ENCODE measurements at places on chromosomes 2 and 18.

- no peaks in the 10 kb centered on the region for H3K27me3 ChIP-seq
- DNase-seq: no peak
- H3K4me3 ChIP-seq: no peak overlapping the region
- H3K27ac ChIP-seq: no peak overlapping the region
These were observed 336.5 kb upstream of the SLC39A10 start for GRCh38 chr2:195320413-195320973.

DNA sequence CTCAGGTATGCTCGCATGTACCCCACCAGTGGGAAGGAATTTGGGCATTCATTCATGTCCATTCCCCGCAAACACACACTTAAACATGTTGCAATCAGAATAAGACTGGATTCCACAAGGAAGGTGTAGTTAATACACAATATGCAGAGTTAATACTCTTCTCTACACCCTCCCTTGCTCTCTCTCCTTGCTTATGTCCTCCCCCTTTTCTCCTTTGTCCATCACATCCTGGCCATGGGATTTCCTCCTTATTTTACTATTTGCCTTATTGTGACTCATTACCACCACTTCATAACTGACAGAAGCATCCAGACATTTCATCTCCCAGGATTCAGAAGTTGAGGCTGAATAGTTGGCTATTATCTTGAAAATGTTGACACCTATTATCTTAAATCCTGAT, 473.8 kb upstream of the SPHKAP start:
- no peak overlapping the region for H3K4me3 ChIP-seq
- H3K27ac ChIP-seq: no peak overlapping the region
- DNase-seq: no peak
- H3K36me3 ChIP-seq: no peaks in the 10 kb centered on the region
- H3K27me3 ChIP-seq: no peaks in the 10 kb centered on the region
- peaks cover 3% of the 10 kb centered on the region for H3K4me1 ChIP-seq

GRCh38 chr2:238388794-238389193, 37.9 kb upstream of the ASB1 start:
- no peak overlapping the region for H3K27ac ChIP-seq
- H3K36me3 ChIP-seq: no peaks in the 10 kb centered on the region
- no peak overlapping the region for H3K4me3 ChIP-seq
- no peak for DNase-seq
- no peaks in the 10 kb centered on the region for H3K4me1 ChIP-seq
- H3K27me3 ChIP-seq: no peaks in the 10 kb centered on the region

DNA sequence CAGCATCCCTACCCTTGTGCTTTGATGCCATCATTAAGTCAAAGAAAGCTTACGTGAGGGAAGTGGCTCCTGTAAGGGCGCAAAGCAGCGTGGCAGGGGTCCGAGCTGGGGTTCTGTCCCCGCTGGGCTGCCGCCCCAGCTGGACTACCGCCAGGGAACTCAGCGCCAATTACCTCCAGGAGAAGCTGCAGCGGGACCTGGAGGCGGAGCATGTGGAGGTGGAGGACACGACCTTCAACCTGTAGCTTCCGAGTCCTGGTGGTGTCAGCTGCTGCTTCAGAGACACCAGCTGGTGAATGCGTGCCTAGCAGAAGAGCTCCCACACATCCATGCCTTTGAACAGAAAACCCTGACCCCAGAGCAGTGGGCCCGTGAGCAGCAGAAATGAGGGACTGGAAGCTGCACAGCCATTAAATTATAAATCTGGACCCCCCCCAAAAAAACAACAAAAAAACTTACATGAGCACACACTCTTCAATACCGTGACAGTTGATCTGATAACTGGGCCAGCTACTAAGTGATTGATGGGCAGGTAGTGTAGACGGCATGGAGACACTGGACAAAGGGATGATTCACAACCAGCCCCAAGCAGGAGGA, 20.1 kb upstream of the YES1 start:
- no peak overlapping the region for H3K4me3 ChIP-seq
- no peaks in the 10 kb centered on the region for H3K4me1 ChIP-seq
- no peak overlapping the region for H3K27ac ChIP-seq
- peak; percentile 52 for DNase-seq
- no peaks in the 10 kb centered on the region for H3K36me3 ChIP-seq

GRCh38 chr2:96895032-96895745, 25.3 kb upstream of the SEMA4C start:
- no peaks in the 10 kb centered on the region for H3K27me3 ChIP-seq
- DNase-seq: no peak

GRCh38 chr2:215756346-215756730, 257.0 kb downstream of the MREG start:
- H3K4me1 ChIP-seq: peaks cover 2% of the 10 kb centered on the region
- no peak for DNase-seq
- H3K27ac ChIP-seq: no peak overlapping the region

Measured in aorta (tissue), 5 donors.